ENCODE measurements at places on chromosomes 12 and 14.
A peak's percentile ranks its signal among the peaks of the same experiment; 100 is the strongest.

DNA sequence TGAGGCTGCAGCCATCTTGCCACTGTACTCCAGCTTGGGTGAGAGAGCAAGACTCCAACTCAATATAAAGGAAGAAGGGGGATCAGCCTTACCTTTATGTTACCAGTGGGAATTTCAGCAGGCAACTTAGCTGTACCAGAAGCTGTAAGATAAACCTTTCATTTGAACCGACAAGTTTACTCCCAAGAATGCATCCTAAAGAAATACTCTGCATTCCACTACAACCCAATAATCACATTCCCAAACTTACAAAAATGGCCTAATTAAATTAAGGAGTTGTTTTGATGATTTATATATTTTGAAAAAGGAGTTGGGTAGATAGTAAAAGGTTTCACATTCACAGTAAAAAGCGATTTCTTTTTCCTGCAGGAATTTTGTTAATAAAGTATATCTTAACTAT lies 241.4 kb downstream of the TTC8 start:
- no peak for DNase-seq

DNA sequence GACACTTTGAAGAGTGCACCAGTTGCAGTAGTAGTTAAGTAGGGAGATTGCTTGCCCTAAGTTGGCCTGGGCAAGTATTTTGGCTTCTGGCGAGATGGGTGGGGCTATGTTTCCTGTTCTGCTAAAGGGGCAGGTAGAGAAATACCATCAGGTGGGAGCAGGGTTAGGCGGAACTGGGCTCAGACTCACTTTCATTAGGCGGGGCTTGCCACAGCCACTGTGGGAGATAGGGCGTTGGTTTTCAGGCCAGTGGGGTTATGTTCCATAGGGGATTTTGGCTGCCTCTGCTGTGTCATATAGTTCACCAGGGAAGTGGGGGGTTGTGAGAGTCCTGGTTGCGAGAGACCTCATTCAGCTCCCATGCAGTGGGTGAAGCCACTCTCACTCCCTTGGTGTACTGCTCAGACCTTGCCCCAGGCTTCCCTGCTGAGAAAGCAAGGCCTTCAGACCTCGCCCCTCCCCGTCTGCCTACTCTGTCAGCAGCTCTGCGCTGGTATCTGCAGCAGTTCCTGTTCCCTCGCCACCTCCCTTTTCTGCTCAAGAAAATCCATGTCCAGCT lies 43.3 kb downstream of the AEBP2 start:
- DNase-seq = peak; percentile 11

DNA sequence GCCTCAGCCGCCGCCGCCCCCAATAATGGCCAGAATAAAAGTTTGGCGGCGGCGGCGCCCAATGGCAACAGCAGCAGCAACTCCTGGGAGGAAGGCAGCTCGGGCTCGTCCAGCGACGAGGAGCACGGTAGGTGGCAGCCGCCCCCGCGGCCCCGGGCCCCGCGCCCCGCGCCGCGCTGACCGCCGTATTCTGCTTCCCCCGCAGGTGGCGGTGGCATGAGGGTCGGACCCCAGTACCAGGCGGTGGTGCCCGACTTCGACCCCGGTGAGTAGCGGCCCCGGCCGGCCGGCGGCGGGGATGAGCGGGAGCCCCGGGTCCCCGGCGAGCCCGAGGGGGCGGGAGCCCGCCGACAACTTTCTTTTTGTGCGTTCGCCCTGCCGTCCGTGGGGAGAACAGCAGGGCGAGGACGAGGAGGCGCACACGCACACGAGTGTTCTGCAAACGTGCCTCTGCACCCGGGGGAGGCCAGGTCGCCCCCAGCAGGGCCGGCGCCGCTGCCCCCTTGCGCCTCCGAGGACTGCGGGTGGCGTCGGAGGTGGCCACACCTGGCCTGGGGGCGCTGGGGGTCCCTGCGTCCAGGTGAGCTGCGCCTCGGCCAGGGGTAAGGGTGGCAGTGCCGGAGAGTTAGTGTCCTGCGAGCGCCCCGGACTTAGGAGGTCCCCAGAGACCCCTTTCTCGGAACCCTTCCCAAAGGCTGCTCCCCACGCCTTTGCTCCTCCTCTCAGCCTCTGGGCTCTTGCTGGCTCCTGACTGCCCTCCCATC lies 794 bp downstream of the RCOR1 start:
- peak; percentile 59 for DNase-seq

DNA sequence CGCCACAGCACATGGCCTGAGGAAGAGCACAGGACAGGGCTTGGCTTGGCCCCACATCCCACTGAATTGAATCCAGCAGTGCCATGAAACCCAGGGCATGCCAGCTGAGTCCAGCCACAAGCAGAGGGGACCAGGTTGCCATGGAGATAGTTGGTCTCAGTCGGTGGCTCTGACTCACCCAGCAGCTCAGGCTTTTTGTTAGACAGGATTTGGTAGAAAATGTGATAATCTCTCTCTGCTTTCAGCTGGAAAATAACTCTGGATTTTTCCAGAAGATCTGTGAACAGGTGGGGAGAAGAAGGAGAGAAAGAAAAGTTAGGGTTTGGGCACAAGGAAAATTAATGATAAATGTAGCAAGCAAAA lies 4.8 kb downstream of the MYH7 start:
- DNase-seq = no peak

DNA sequence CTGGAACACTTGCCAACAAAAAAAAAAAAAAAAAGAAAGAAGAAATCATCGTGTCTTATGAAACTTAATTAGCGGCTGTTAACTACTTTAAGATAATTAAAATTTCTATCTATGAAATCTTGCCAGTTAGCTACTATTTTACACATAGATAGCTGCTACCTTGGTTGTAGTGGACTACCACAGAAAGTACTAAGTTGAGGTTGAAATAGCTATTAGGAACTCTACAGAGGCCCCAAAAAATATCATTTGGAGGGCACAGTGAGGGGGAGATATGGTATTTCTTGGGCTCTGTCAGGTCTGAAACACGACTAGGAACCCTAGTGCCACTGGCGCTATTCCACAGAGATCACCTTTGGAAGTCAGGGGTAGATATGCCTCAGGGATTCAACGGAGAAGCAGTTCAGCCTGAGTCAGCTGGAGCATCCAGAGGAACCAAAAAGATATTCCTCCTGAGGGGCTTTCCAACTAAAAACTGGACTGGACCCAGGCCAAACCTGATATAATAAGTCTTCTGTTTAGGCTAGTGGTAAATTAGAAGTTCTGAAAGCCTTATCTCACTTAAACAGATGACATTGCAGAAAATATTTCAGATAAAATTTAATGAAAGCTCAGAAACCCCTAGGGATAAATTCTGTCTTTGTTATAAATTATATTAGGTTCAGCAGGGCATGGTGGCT lies 126.1 kb downstream of the EPS8 start:
- no peak for DNase-seq

- no peak for DNase-seq
These were observed 12.3 kb downstream of the TRPV4 start for GRCh38 chr12:109820816-109821381.

DNA sequence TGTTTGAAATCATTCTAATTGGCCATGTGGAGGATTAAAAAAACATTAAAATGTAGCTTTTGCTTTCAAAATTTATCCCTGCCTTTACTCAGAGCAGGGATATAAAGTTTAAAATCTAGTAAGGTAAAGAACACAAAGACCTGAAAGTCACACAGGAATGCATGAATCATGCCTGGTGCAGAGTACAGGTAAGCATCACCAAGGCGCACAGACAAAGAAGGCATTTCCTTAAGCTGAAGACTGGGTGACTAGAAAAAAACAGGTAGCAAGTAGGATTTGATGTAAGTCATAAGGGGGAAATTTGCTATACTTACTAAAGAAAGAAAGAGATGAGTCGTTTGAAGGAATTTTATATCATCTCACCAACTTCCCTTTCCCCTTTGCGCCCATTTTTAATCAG lies 405.6 kb downstream of the GXYLT1 start:
- no peak for DNase-seq

DNA sequence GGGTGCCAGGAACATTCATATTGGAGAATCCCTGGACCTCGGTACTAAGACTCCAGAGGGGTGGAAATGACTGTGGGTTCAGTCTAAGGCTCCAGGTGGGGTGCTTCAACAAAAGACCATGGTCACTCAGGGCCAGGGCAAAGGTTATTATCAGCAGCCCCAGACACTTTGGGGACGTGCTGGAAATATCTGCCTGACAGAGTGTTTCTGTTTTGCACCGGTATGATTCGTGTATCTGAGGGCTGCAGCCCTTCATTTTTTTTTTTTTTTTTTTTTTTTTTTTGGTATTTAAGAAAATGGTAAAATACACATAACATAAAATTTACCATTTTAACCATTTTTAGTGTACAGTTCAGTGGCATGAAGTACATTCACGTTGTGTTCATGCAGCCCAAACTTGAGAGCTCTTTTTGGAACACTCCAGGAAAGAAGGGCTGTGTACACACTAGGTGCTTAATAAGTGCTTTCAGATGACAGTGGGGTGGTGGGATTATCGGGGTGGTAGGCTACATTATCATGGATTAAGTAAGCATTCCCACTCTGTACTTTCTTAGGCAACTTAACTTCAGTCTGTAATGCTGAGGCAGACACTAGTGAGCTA lies 120.3 kb downstream of the CHST11 start:
- DNase-seq = no peak

DNA sequence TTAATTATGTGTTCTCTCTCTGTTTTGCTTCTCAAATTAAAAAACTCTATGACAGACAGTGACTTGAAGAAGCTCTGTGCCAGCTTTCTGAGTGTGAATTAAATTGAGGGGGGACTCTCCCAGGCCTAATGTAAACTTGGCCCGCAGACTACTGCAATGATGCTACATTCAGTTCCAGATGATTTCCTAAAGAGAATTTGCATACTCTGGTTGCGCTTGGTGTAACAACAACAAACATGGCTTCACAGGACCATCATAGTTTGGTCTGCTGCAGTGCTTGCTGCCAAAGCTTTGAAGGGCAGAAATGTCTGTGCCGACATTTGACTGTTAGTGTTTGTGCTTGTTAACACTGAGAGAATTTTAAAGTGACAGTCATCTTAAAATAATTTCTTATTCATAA lies 25.0 kb downstream of the CFAP54 start:
- DNase-seq = no peak

DNA sequence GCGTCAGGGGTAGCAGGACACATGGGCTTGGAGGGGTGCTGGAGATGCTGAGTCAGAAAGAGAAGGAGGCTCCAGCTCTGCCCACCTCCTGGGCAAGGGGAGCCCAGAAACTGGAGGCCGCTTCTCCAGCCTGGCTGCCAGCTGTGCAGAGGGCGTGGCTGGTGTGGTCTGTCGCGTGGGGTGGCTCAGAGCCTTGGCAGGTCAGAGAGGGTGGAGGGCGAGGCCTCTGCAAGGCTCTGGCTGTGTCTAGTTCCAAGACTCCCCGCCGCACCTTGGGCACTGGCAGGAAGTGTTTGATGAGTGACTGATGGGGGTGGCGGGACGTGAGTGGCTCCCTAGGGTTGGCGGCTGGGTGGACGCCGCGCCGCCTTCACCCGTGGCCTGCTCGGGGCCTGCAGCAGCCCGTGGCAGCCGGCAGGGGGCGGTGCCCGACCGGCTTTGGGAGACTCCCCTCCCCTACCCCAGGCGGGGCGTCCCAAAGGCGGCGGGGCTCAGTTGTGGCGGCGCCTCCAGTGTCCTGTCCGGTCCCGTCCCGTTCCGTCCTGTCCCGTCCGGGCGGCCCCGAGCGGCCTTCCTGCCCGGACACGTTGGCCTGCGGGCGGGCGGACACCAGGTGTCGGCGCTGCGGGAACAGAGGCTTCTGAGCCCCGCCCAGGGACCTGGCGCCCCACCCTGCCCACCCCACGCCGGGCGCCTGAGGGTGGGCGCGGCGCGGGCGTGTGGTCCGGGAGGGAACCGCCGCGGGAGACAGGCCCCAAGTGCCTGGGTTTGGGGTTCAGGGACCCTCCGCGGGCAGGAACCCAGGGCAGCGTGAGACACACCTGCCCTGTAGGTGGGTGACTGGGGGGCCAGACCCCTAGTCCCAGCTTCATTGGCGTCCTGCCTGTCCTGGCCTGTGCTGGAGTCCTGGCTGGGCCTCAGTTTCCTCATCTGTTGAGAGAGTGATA lies 39.7 kb downstream of the KRT80 start:
- DNase-seq = peak; percentile 67

- DNase-seq = no peak
These were observed 123.0 kb downstream of the PLXNC1 start for GRCh38 chr12:94271351-94271750.

- peak; percentile 47 for DNase-seq
These were observed 16.6 kb downstream of the FBRSL1 start for GRCh38 chr12:132506328-132507160.

GRCh38 chr12:103965590-103966504 lies at the start of gene TDG:
TSS of gene TDG (plus strand) at chr12:103965872. CDS start at chr12:103966038, 166 bp downstream.
- peak; percentile 98 for DNase-seq

DNA sequence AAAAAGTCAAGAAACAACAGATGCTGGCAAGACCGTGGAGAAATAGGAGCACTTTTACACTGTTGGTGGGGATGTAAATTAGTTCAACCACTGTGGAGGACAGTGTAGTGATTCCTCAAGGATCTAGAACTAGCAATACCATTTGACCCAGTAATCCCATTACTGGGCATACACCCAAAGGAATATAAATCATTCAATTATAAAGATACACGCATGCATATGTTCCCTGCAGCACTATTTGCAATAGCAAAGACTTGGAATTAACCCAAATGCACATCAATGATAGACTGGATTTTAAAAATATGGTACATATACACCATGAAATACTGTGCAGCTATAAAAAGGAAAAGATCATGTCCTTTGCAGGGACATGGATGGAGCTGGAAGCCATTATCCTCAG lies 18.0 kb upstream of the CATSPERB start:
- no peak for DNase-seq

GRCh38 chr12:95673576-95673975 lies 117.0 kb downstream of the NTN4 start:
- no peak for DNase-seq

DNA sequence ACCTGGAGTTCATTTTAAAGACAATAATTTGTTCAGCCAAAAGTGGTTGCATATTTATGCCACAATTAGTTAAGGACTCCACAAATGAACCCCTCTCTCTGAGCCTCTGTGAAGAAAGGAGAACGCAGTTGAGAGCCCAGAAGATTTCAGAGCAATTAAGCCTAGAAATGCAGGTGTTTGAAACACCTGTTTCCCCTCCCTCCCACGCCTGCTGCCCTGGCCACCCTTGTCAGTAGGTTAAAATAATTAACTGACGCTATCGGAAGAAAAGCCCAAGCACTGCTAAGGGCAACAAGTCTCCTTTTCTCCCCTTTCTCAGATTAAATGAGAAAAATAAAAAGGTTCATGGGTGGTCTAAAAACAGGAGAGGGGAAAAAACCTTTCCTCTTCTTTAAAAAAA lies 99.2 kb downstream of the PPM1A start:
- no peak for DNase-seq

- DNase-seq = no peak
These were observed at the start of gene ALX1 for GRCh38 chr12:85280165-85280983. TSS of gene ALX1 (plus strand) at chr12:85280220. CDS start at chr12:85280262, 42 bp downstream.

DNA sequence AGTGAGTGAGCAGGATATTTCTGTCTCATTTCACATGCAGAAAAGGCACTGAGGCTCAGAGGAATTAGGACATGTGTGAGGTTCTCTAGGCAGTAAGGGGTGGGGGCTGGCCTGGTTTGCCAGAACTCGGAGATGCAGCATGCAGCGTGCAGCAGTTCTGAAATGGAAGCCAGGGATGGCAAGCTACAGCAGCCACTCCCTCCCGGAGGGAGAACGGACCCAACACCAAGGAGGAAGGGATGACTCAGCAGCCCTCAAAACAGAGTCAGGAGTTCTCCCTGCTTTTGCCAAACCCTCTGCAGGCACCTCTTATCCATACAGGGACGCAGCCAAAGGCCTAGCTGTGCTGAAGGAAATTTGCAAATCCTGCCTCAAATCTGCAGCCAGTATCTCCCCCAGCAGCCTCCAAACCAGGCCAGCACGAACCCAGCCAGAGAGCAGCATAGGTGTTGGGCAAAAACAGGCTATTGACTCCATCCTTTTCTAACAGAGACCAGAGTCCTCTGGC lies 10.3 kb upstream of the SERPINA3 start:
- DNase-seq = no peak

GRCh38 chr12:130714091-130714590 lies 2.0 kb downstream of the RIMBP2 start:
- DNase-seq = no peak

All from CD4-positive, alpha-beta T cell treated with Interferon gamma for 1 hour (primary cell).